Stimulated activated CD4-positive, alpha-beta T cell treated with anti-CD3 and anti-CD28 coated beads, Interleukin-15, amount 100 ng/mL, for 1 hour (primary cell): ENCODE measurements at places on chromosomes 11 and 22.

DNA sequence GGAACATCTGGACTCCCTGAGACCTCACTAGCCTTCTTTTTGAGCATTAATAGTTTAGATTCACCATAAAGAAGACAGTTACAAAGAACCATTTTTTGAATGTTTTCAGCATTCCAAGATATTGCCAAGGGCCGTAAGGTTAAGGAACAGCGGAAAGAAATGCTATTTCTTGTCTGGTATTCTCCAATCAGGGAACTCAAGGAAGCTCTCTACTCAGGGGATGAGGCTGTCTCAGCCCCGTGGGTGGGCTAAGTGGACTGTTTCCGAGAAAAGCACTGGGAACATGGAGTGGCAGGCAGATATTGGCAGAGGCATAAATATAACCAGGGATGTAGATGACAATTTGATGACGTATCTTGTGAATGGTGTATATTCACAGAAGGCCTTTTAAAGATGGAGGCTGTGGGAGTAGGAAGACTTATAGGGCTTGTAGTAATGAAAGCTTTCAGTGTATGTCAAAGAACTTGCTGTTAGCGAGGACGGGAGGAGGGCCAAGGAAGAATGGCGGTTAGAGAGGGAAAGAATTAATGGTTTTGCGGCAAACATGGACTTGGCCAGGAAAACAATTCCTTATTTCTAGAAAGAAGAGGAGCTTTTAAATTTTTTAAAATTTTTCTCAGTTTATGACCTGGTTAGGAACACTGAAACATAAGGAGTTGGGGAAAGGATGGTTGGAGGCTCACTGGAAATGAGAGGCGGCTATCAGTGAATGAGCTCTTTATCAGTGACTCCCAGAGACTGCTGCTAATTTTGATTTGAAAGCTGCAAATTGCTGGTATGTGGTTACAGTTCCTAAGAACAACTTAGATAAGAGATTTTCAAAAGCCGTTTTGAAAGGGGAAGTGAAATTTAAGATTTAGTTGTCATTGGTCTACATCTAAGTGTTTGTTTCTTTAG lies 64.6 kb downstream of the ST3GAL4 start:
- no peak for DNase-seq

DNA sequence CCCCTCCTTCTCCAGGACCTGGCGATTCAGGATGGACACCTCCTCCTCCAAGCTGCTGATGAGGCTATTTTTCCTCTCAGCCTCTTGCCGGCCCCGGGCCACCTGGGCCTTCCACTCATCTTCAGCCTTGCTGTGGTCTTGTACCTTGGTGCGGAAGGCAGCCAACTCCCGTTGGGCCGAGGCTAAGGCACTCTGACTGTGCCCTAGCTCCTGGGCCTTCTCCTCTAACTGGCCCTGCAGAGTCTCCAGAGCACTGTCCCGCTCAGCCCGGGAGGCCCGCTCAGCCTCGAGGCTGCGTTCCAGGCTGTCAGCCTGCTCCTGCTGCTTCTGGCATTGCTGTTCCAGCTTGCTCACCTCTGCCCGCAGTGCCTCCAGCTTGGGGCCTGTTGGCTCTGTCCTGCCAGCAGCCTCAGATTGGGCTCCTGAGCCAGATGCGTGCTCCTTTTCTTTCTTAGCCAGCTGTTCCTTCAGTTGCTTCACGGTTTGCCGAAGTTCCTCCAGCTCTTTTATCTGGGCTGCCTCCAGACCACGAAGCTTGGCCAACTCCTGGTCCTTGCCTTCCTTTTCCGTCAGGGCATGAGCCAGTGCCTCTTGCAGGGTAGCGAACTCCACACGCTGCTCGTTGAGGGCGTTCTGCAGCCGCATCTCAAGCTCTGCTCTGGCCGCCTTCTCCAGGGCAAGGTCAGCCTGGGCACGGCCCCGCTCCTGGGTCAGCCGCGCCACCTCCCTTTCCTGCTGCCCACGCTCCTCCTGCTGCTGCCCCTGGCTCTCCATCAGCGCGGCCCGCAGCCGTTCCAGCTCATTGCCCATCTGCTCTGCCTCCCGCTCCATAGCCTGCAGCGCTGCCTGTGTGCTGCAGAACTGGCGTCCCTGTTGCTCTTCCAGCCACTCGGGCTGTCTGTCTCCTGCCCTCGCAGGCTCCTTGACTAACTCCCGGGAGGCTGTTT lies 15.3 kb downstream of the IL18BP start:
- no peak for DNase-seq

DNA sequence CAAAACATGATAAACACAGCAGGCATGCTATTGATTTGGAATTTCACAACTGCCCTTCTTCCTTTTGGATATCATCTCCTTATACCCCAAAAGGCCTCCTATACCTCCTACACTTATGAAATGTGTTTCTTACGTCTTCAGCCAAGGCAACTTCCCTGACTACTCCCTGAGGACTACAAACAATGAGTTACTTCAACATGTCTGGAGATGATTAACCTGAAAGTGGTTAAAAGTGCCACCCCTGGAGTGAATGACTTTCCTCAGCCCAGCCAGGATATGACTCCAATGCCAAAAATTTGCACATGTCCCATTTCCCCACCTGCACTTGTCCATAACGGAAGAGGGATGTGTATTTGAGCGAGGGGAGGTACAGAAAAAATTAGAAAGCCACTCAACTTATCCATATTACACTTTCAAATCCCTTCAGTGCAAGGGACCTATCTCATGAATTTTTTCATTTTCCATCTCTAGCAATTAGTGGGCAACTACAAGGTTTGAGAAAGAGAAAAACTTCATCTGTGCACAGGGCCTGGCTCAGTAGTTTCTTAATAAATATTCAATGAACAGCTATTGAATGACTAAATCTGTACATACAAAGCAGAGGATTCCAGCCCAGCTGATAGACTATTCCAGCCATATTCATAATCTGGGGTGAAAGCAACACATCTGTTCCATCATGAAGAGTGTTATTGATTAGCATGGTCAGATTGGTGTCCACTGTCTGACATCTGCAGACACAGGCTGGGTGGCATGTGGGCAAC lies 36.8 kb downstream of the KIRREL3 start:
- no peak for DNase-seq

DNA sequence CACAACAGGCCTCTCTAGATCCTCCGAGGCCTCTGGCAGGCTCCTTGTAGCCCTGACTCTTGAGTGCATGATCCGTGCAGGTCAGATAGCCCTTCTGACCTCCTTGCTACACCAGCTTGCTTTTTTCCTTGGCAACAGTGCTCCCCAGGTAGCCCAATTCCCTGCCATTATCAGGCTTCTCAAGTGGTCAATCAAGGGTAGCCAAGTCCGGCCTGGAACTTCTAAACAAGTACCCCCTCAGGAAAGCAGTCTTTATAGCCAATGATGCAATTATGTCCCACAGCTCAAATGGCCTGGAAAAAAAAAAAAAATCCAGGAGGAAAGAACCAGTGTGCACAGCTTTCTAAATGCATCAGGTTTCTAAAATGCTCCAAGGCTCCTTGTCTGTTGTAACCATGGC lies 59.8 kb downstream of the TENM4 start:
- no peak for DNase-seq

GRCh38 chr22:34914846-34915245 lies 151.1 kb upstream of the ISX start:
- DNase-seq = no peak

GRCh38 chr11:44518968-44519550 lies 46.4 kb upstream of the CD82 start:
- no peak for DNase-seq
